ENCODE measurements at places on chromosomes 2 and 18. TPM values are rescaled to one million over a fixed set of nuclear protein-coding genes. Genes with fewer than 3 reads are reported as not detected.

- no peak for DNase-seq
Measured at GRCh38 chr2:145022666-145023333, 502.9 kb upstream of the ZEB2 start.

The DAW1 gene
- total RNA-seq: not detected

The GLS gene
- total RNA-seq: 93.2 TPM

- no peak for DNase-seq
Measured at GRCh38 chr2:224196810-224197209, 157.7 kb upstream of the SERPINE2 start.

The VWC2L gene
- not detected for total RNA-seq

The ATP8B1 gene
- 5.2 TPM for total RNA-seq

The ERICH2 gene
- 0.35 TPM for total RNA-seq

GRCh38 chr2:50116096-50117010 is 915.6 kb downstream of the NRXN1 start:
- no peak for DNase-seq

The SCYGR7 gene
- not detected for total RNA-seq

Measured in muscle of leg (tissue), 16 donors.